ENCODE measurements at places on chromosomes 4 and X.

DNA sequence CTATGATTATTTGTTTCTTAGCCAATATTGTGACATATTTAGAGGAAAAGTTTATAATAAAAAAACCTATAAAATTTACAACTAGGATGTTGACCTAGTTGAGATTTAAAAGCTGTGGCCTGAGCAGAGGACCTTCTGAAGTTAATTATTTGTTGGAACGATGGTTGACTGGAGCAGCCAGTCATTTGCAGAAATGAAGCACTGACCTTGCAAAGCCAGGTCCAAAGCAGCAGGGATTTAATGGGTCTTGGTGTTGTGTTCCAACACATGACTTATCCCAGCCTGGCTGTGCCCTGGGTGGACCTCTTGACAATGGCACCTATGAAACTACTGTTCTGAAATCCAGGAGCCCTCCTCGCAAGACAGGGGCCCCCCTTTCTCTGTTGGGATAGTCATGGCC lies 235.2 kb downstream of the FRAS1 start:
- DNase-seq = no peak

GRCh38 chr4:153521999-153522801 lies 56.0 kb downstream of the TMEM131L start:
- DNase-seq = no peak

DNA sequence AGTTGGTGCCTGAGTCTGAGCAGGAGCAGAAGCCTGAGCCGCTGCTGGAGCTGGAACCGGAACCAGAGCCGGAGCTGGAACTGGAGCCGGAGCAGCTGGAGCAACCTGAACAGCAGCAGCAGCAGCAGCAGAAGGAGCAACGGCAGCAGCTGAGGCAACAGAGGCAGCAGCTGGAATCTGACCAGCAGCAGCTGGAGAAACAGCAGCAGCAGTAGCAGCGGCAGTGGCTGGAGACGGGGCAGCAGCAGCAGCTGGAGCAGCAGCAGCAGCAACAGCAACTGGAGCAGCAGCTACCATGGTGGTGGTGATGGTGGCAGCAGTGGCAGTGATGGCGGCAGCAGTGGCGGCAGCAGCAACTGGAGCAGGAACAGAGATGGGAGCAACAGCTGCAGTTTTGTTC lies 61.5 kb downstream of the AMOT start:
- DNase-seq = no peak

- DNase-seq = no peak
Measured at GRCh38 chr4:5036239-5036638, 15.0 kb upstream of the STK32B start.

- no peak for DNase-seq
Measured at GRCh38 chrX:72027024-72027913, 104.4 kb downstream of the RTL5 start.

DNA sequence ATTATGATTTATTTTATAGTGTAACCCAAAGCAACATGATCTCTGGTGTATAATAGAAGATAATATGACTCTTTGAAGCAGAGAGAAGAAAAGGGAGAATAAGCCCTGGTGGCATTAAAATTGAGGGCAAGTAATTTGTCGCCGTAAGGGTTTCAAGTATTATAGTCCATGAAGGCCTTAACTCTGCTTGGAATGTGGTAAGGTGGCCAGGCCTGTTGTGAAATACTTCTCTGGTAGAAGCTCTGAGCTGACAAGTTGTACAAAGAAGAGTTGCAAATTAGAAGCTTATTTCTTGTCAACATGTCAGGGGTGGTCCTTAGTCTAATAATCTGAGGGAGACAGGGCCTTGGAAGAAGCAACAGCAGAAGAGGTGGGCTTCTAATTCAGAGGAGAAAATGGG lies 151.7 kb upstream of the HHIP start:
- no peak for DNase-seq

GRCh38 chrX:27241981-27242380 lies 221.2 kb downstream of the PPP4R3C start:
- DNase-seq = no peak

DNA sequence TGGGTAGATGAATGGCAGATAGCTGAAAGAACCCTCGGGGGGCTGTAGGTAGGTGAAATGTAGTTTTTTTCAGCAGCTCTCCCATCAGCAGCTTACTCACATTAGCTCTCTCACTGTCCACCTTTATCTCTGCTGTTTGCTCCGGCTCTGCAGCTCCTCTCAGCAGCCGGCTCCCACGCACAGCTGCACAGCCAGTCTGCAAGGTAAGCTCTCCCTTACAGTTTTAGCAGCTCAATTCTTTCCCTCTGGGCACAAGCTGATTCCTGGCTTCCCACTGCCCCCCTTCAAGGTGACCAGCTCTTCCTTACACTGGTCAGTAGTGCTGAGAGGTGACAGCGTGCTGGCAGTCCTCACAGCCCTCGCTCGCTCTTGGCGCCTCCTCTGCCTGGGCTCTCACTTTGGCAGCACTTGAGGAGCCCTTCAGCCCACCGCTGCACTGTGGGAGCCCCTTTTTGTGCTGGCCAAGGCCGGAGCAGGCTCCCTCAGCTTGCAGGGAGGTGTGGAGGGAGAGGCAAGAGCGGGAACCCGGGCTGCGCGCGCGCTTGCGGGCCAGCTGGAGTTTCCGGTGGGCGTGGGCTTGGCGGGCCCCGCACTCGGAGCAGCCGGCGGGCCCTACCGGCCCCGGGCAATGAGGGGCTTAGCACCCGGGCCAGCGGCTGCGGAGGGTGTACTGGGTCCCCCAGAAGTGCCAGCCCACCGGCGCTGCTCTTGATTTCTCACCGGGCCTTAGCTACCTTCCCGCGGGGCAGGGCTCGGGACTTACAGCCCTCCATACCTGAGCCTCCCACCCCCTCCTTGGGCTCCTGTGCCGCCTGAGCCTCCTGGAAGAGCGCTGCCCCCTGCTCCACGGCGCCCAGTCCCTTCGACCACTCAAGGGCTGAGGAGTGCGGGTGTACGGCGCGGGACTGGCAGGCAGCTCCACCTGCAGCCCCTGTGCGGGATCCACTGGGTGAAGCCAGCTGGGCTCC lies 393.6 kb downstream of the CENPC start:
- no peak for DNase-seq

DNA sequence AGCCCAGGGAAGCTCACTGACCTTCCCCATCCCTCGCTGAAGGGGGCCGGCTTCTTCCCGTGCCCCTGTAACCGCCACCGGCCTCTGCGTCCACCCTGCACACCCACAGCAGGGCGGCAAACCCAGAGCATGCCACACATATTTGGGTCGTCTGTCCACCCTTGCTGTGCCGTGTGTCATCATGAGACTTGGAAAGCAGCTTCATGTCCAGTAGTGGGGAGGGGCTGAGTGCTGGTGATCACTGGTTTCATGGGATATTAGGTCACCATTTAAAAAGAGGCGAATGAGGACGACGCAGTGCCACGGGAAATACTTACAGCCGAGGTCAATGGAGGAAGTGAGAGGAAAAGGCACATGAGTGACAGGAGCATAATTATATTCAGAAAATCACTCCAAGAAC lies 74.8 kb downstream of the HTRA3 start:
- no peak for DNase-seq

- no peak for DNase-seq
Measured at GRCh38 chr4:19748519-19749479, 502.9 kb upstream of the SLIT2 start.

- no peak for DNase-seq
Measured at GRCh38 chrX:15985937-15986336, 131.3 kb upstream of the AP1S2 start.

- DNase-seq = no peak
Measured at GRCh38 chrX:15906041-15906943, 51.7 kb upstream of the AP1S2 start.

Measured in PC-9 (cell line).